Skin of body (tissue), 3 donors: ENCODE measurements at places on chromosomes 7 and 10.

DNA sequence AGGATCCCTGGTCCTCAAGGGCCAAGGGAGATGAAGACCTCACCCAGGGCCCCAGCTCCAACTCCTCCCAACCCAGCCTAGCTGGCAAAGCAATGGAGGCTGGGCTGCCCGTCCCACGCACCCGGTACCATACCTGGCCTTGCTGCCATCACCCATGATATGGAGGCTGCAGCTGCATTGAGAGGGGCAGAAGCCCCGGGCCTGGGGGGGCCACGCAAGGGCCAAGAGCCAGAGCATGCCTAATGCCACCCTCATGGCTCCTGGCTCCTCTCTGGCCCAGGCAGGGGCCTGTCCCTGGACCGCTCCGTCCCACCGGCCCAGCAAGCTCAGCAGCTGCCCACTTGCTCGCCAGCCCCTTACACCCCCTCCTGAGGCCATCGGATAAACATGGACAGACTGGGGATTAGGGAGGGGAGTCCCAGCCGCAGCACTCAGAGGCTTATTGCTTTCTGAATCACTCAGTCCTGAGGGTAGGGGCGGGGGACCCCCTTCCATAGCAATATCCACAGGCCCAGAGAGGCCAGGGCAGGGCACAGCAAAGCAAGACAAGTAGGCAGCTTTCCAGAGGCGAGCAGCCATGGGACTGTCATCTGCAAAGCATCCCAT lies at the start of gene LRIT1:
Gene LRIT1, minus strand, starts transcription at position 362 of the 606 bp plus-strand sequence. Its CDS starts 107 bp downstream, at position 255.
- DNase-seq: no peak

GRCh38 chr7:1669954-1670893 lies at the start of gene ELFN1:
Gene ELFN1 (plus strand): TSS chr7:1670277. CDS start chr7:1744597, 74,320 bp downstream.
- peak; percentile 47 for DNase-seq

GRCh38 chr7:151608031-151608551 lies 88.4 kb upstream of the RHEB start:
- no peak for DNase-seq

DNA sequence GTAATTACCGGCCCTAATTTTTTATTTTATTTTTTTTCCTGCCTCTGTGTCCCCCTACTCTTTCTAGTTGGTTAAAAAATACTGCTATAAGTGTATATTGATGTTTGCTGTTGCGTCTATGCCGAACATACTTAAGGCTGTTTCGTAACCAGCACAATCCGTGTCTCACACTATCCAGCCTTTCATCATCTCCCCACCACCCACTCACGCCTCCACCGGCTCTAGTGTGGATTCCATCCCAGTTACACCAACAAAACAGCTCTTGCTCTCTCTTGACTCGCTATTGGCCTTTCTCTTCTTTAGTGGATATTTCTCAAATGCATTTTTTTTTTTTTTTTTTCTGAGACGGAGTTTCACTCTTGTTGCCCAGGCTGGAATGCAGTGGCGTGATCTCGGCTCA lies 70.1 kb upstream of the CAMK1D start:
- no peak for DNase-seq

- DNase-seq: no peak
These were observed 30.9 kb downstream of the OCM2 start for GRCh38 chr7:97959046-97959445.

- DNase-seq: no peak
These were observed 39.8 kb downstream of the MAD1L1 start for GRCh38 chr7:2192831-2193534.

- DNase-seq: no peak
These were observed 135.7 kb upstream of the TBX20 start for GRCh38 chr7:35389636-35390035.

GRCh38 chr7:77382532-77382931 lies 33.6 kb downstream of the GSAP start:
- DNase-seq: no peak

DNA sequence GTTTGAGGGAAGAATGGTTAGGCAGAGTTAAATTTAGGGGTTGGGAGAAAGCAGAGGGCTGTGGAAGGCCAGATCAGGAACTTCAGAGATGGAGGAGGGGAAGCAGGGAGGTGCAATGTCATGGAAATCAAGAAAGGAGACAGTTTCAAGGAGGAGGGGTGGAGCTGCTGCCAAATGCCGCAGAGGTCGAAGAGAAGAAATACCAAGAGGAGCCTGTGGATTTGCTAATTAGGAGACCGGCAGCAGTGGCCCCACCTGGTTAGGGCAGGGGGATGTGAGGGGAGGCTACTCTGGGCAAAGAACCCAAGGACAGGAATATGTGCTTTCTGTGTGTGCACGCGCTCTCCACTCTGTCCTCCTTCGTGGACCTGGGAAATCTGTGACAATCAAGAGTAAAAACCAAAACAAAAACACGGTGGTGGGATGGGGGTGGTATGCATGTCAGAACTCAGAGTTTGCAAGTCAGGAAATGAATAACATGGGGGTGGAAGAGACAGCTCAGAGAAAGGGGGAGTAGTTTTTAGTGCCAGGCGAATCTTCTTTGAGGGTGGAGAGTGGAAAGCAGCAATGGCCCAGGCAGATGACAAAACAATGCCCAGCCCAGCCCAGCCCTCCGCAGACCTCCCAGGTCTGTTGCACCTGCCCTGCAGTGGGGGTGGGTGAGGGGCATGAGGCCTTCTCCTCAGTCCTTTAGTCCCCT lies 102.9 kb upstream of the PAX2 start:
- DNase-seq: no peak

- DNase-seq: no peak
These were observed at the start of gene PRRT4 for GRCh38 chr7:128361411-128362379. Gene PRRT4 (minus strand): TSS chr7:128361690.
